ENCODE measurements at places on chromosomes 12 and 14. TPM values are rescaled to one million over a fixed set of nuclear protein-coding genes. Genes with fewer than 3 reads are reported as not detected.

LACRT gene
- total RNA-seq = not detected

NRXN3 gene
- not detected for total RNA-seq

CCDC38 gene
- 0.57 TPM for total RNA-seq

AKAP6 gene
- total RNA-seq = 3.3 TPM

GPR68 gene
- 12.7 TPM for total RNA-seq

EPYC gene
- total RNA-seq = not detected

EML1 gene
- total RNA-seq = not detected

PTGER2 gene
- total RNA-seq = 1.2 TPM

TRPV4 gene
- total RNA-seq = not detected

FITM1 gene
- 2.2 TPM for total RNA-seq

IGFBP6 gene
- total RNA-seq = 3.6 TPM

TMEM132C gene
- total RNA-seq = not detected

ANKRD13A gene
- 64.7 TPM for total RNA-seq

ZC2HC1C gene
- 1.8 TPM for total RNA-seq

RPL10L gene
- not detected for total RNA-seq

C12orf54 gene
- not detected for total RNA-seq

NELL2 gene
- total RNA-seq = 47.5 TPM

KLRC1 gene
- total RNA-seq = 0.33 TPM

ASB2 gene
- total RNA-seq = 50.0 TPM

GXYLT1 gene
- 8.8 TPM for total RNA-seq

MYH6 gene
- 0.60 TPM for total RNA-seq

TTC9 gene
- total RNA-seq = 6.2 TPM

CHFR gene
- 73.2 TPM for total RNA-seq

TC2N gene
- total RNA-seq = 42.8 TPM

SVOP gene
- not detected for total RNA-seq

LRCOL1 gene
- not detected for total RNA-seq

SMAGP gene
- 0.41 TPM for total RNA-seq

HOXC5 gene
- total RNA-seq = not detected

IL23A gene
- total RNA-seq = 20.9 TPM

DPPA3 gene
- not detected for total RNA-seq
